ENCODE measurements at places on chromosomes 1 and 21.

GRCh38 chr1:234617986-234618736, 8.2 kb upstream of the IRF2BP2 start:
- no peak for DNase-seq

GRCh38 chr1:20051218-20051829, 18.7 kb upstream of the PLA2G5 start:
- DNase-seq, result no peak

DNA sequence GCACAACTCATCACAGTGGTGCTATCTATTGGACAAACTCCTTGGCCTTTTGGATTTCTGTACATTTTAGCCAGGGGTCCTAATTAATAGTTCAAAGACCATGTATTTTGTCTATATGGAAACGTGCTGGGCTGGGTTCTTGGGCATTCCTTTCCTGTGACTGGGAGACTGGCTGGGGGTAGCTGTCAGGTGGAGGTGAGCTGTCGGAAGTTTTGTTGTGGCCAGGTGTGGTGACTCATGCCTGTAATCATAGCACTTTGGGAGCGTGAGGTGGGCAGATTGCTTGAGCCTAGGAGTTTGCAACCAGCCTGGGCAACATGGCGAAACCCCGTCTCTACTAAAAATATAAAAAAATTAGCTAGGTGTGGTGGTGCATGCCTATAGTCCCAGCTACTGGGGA, 392.4 kb downstream of the RPS6KC1 start:
- DNase-seq, result no peak

DNA sequence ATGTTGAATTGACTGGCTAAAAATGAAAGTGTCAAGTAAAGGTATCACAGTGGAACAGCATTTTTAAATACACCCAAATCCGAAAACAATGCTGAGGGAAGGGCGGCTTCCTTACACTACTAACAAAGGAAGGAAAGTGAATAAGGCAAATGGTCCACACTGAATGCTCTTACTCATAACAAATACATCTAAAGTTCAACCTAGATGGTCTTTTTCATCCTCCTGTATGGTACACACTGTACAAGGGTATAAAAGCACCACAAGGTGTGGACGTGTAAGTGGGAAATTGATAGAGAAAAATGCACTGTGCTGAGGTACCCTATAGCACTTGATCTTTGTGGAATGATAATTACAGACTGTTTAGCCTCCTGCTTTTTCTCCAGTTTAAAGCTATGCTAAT, 7.1 kb upstream of the PALMD start:
- no peak for DNase-seq

- DNase-seq, result no peak
These were observed 18.5 kb upstream of the RAB4A start for GRCh38 chr1:229252228-229252984.

- no peak for DNase-seq
These were observed 37.2 kb upstream of the NPL start for GRCh38 chr1:182752077-182752988.

- DNase-seq, result no peak
These were observed 3.6 kb downstream of the ADGRL2 start for GRCh38 chr1:81804312-81804711.

GRCh38 chr1:9260059-9260766, 25.6 kb downstream of the H6PD start:
- no peak for DNase-seq

DNA sequence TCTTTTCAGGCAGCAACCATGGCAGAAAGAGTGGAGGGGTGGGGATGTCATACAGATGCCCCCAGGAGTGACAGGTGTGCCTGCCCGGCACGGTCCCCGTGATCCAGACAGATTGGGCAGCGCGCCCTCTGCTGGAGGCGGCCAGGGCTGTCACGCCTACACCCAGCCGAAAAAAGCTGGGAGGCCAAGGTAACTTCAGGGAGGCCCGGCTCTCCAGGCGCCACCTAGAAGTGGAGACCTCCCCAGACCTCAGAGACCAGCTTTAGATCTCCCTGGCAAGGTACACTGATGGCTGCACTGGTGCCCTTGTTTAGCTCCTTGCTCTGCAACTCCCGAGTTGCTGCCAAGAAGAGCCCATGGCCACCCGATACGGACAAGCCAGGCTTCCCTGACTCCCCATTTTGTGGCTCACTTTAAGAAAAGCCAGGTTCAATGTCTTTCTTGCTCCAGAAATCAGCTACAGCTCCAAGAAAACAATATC, 6.6 kb downstream of the GOLT1A start:
- peak; percentile 26 for DNase-seq

- no peak for DNase-seq
These were observed 1.8 kb upstream of the LHX9 start for GRCh38 chr1:197915260-197915861.

DNA sequence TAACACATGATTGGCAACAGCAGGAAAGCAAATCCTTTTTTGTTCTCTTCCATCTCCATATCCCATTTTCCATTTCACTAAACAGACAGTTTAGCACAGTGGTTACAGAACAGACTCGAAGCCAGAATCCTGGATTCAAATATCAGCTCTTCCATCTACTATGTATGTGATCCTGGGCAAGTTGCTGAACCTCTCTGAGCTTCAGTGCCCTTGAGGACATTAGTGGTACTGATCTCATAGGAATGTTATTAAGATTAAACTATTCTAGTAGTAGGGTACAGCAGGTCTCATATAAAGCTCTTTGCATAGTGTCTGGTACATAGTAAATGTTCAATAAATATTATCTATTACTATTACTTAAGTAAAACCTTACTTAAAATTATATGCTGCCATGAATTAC, 13.8 kb upstream of the HHIPL2 start:
- no peak for DNase-seq

DNA sequence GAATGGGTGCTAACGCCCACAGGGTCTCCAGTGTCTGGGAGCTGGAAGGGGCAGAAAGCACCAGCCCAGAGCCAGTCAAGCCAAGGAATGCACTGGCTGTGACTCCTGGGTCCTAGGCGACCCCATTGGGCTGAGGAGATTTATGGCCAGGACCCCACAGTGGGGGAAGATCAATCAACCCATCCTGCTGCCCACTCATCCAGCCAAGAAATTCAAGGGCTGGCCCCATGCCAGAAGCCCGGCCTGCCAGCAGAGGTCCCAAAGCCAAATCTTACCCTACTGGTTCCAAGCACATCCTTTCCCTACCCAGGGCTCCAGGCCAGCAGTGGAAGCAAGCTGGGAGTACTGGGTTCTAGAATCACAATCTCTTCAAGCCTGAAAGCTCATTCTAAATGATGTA, 6.8 kb upstream of the PDZK1IP1 start:
- no peak for DNase-seq

Measured in T-helper 22 cell (primary cell).